ENCODE measurements at places on chromosomes 11 and 22.

DNA sequence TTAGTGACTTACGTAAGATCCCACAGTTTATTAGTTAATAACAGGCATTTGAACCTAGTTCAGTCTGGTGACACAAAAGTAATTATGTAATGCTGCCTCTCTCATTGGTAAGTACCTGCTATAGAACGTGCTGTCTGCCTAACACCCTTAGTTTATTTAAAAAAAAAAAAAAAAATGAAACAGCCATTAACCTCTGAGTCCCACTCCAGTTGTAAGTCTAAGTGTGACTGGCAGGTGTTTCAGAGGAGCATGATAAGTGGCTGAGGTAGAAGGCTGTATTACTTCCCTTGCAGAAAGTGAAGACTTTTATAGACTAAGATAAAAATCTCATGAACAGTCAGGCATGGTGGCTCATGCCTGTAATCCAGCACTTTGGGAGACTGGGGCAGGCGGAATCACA, 140.5 kb downstream of the TRIM44 start:
- DNase-seq: no peak

- DNase-seq: no peak
Observed at GRCh38 chr22:29983296-29983917, 96.9 kb upstream of the HORMAD2 start.

- DNase-seq: no peak
Observed at GRCh38 chr11:35177370-35177769, 38.4 kb downstream of the CD44 start.

DNA sequence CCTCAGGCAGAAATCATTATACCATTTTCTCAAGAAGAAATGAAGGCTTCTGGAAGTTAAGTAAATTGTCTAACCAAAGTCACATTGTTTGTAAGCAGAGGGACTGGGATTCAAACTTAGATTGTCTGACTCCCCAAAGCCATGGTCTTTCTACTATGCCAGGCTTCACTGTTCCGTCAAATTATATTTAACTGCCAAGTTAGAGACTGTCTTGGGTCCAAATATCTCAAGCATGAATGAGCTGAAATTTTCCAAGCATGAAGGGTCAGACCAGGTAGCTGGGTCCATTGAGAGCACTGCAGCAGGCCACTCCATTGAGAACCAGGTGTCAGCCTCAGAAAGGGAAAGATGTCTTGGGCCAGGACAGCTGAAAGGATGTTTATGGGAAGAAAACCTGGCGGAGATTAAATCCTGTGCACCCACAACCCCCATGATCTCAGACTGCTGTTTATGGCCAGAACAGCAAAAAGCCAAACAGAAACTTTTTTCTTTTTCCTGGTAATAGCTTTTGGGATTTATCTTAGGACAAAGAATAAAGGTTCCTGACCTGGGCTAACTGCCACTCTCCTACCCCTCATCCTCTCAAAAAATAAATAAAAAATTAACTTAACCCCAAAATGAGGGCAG, 612.3 kb downstream of the INSC start:
- DNase-seq: no peak

- DNase-seq: no peak
Observed at GRCh38 chr11:30956751-30957150, 370.6 kb upstream of the MPPED2 start.

DNA sequence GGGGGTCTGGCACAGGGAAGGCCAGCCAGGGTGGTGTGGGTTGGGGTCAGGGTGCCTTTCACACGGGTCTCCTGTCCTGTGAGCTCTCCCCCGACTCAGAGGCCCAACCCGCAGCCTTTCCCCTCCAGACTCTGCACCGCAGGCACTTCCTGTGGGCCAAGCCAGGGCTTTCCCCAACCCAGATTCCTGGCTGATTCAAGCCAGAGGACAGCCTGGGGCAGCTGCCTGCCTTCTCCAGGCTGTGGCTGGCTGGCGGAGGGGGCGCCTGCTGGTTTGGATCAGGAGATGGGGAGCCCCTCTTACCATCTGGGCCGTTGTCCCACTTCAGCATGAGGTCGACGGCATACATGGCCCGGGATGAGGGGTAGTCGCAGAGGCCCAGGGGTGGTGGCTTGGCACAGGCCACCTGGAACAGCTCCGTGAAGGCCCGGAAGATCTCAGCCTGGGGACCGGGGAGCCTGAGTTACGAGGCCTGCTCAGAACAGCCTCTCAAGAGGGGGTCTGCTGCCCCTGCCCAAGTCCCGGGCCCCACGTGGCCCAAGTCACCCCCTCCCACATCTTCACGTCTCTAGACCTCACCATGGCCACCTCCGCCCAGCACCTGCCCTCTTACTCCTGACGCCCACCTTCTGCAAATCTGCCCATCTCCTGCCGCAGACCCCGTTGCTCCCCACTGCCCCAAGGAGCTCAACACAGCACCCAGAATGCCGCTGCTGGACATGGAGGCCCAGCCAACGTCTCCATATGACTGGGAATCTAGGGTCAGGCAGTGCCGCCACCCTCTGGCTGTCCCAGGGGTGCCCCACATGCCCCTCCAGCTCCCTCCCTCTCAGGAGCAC, 17.3 kb downstream of the TSPO start:
- no peak for DNase-seq

DNA sequence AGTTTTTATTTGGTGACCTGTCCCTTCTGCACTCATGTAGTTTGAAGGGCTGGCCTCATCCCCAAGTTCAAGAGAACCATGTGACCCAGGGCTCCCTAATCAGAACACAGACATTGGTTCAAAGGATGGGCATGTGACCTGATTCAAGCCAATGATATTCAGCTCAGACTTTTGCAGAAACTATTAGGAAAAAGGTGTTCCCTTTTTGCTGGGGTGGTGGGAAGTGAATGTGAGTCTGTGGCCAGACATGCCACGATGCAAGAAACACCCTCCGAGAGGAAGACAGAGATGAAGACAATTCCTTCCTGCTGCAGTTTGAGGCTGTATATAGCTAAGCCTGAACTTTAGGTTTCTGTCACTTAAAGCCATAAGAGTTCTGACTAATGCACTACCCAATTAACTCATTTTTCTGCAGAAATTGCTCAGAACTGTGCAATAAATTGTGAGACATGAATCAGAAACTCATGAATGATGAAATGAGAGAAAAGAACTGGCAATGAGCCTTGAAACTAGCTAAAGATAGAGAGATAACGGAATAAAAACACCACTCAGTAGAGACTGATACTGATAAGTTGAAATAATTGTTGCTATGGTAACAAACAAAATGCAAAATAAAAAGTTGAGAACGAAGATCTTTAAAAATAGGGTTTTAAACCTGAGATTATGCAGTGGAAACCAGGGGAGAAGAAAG, 9.2 kb upstream of the MAPK1 start:
- no peak for DNase-seq

- no peak for DNase-seq
Observed at GRCh38 chr11:115518983-115519628, 14.9 kb upstream of the CADM1 start.
